ENCODE measurements at places on chromosomes 7 and 10.

DNA sequence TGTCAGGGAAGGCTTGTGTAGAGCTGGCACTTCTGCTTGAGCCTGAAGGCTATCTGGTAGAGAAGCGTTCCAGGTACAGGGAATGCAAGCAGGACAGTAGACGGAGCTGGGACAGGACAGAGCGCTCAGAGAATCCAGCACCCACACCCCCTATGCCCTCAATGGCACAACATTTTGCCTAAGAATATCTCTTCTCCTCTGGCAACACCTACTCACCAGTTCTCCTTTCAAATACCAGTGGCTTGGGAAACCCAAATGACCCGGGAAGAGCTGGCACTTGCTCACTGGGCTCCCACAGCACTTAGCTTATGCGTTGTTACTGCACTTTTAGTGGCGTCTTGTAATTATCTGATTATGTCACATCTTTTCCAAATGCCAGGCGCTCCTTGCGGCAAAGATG is 118.6 kb downstream of the RNF216 start:
- DNase-seq, result no peak

- DNase-seq, result peak; percentile 30
Measured at GRCh38 chr7:50939021-50939420, 156.3 kb upstream of the GRB10 start.

- no peak for DNase-seq
Measured at GRCh38 chr10:7577579-7577978, 89.2 kb downstream of the ITIH5 start.

GRCh38 chr7:44148166-44148565 is 7.0 kb upstream of the MYL7 start:
- no peak for DNase-seq

GRCh38 chr10:86409183-86409582 is 42.6 kb upstream of the GRID1 start:
- no peak for DNase-seq

DNA sequence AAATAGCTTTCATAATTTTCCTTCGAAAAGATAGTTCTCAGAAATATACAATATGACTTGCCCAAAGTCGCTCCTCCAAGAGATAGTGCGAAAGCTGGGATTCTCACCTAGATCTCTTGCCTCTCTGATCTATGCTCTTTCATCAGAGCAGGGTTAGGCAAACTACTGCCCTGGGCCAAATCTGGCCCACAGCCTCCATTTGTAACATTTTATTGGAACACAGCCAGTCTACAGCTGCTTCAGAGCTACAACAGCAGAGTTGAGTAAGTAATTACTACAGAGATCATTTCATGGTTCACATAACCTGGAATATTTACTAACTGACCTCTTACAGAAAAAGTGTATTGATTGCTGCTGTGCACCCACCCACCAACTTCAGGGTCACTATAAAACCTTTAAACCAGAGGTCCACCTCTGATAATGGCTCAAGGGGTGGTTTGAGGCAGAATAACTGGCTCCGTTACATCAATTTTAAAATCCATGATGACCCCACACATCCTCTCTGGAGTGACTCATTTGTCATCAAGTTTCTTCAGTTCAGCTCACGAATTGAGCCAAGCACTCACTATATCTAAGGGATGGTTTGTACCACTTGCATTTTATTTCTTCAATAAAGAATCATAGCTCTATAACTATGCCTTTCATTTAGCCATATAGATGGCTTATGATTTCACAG is 1019.0 kb downstream of the XPNPEP1 start:
- DNase-seq, result peak; percentile 74

DNA sequence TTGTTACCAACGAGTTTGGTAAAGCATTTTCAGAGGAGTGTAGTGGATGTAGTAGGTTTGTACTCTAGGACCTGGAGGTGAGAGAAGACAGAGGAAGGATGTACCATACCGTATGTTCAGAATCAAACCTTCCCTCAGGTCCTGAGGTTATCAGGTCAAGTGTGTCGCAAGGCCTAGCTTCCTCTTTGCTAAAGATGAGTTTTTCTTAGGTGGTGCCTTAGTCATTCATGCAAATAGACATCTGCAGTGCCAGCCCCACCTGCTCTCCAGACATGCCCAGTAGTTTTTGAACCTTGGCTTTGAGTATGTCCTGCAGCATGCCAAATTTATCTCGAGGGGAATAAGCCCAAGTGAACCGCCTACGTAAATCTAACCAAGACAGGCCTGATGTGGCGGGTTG is 71.3 kb downstream of the HDAC9 start:
- no peak for DNase-seq

DNA sequence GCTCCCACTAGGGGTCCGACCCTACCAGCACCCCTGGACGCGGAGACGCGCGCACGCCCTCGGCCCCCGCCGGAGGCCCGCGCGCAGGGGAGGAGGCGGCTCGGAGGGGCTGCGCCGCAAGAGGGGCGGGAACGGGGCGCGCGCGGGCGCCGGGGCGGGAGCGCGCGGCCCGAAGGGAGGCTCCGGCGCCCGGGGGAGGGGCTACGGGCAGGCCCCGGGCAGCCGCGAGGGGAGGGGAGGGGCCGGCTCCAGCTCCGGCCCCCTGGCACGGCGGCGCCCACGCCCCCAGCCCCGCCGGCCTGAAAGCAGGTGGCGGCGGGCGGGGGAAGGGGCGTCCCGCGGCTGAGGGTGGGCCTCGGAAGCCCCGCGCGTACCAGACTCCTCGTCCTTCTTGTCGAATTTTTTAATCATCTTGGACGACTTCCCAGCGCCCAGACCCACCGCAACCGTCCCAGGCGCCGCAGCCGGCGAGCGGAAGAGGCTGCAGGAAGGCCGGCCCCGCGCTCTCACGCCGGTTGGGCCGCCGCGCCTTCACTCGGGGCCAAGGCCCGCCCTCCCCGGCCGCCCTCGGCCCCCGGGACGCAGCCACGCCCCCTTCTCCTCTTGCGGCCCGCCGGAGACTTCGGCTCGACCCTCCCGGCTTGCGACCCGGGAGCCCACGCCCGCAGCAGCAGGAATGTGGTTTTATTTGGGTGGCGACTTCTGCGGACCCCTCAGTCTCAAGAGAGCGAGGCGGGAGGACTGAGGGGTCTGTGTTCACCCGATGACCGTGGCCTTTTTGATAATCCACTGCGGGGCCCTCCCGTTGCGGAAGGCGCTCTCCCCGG is at the start of gene COPG2:
COPG2 (minus strand) TSS at position 491 of the 827 bp plus-strand sequence; CDS start at position 411, 80 bp downstream.
- DNase-seq, result peak; percentile 84

GRCh38 chr7:8063706-8064297 is 95.2 kb downstream of the GLCCI1 start:
- peak; percentile 38 for DNase-seq

- DNase-seq, result peak; percentile 17
Measured at GRCh38 chr10:73113551-73113950, 3.3 kb downstream of the NUDT13 start.

Data from fibroblast of upper back skin (primary cell).